Activated CD4-positive, alpha-beta T cell treated with anti-CD3 and anti-CD28 coated beads for 48 hours (primary cell): ENCODE measurements at places on chromosomes 11 and 22.

- no peak for DNase-seq
These were observed 6.9 kb downstream of the OR8B12 start for GRCh38 chr11:124536520-124536919.

- DNase-seq: no peak
These were observed 75.3 kb downstream of the MED15 start for GRCh38 chr22:20582520-20583361.

DNA sequence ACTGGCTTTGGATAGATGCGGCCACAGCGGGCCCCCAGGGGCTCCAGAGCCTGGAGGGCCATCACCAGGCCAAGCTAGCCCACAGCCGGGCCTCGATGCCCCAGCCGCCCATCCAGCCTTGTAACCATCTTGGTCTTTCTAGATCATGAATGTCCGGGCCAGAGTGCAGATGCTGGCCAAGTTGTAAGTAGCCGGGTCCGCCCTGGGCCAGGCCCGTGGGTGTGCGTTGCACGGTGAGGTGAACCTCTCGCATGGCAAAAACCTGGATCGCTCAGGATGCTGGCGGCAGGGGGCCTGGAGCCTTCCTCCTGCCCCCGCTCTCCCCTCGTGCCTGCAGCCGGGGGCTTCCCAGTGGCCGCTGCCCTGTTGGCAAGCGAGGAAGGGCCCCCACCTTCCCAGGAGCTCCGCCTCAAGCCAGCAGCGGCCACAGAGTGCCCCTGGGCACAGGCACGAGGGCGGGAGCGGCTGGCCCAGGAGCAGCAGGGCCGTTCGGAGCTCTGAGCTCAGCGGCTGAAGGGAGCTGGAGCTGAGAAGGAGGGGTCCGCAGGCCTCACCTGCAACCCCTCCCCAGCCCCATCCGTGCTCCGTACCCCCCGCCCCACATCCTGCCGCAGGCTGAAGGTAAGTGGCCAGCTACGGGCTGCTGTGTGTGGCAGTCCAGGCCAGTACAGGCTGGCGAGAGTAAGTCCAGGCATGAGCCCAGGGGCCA lies 10.9 kb upstream of the MRPL23 start:
- DNase-seq: no peak

- no peak for DNase-seq
These were observed 26.1 kb downstream of the TCIRG1 start for GRCh38 chr11:68064926-68065325.

- DNase-seq: no peak
These were observed 48.8 kb downstream of the STIM1 start for GRCh38 chr11:3904228-3904627.

DNA sequence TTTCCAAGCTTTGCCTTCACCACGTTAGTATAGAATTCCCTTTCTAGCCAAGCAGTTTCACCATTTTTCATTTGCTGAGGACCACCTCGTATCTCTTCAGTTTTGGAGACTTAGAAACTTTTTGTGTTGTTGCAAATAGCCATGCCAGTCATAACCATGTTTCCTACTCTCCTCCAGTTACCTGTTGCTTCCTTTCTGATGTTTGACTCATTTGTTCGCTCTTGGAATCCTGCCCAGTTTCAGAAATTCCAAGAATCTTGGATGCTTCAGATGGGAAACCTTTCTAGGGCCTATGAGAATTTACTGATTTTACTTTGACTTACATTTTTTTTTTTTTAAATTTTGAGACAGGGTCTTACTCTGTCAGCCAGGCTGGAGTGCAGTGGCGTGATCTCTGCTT lies 65.4 kb downstream of the PPP6R3 start:
- DNase-seq: no peak

- DNase-seq: no peak
These were observed 119.4 kb downstream of the TTC28 start for GRCh38 chr22:28560046-28560742.

GRCh38 chr11:110092515-110093406 lies at the start of gene ZC3H12C:
TSS of gene ZC3H12C (plus strand) at chr11:110093392. CDS start at chr11:110093412, 20 bp downstream.
- peak; percentile 56 for DNase-seq

- DNase-seq: no peak
These were observed 116.4 kb downstream of the CASP12 start for GRCh38 chr11:104781719-104782376.

DNA sequence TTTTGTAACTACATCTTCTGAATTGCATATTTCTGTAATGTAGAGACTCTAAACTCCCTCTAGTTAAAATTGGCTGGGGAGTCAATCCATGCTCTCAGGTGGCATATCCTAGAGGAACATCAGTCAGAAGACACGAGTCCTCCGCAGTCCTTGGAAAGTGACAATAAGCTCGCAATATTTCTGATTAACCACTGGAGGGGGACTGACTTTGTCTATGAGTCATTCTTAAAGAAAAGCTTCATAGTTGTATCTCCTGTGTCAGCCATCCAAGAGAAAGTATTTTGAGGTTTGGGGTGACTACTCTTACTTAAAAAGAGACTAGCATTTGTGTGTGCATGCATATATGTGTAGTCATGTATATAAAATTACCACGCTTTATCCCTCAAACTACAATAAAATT lies 60.2 kb downstream of the SLN start:
- no peak for DNase-seq

- DNase-seq: no peak
These were observed 1508.9 kb downstream of the BRD1 start for GRCh38 chr22:48318575-48319320.

DNA sequence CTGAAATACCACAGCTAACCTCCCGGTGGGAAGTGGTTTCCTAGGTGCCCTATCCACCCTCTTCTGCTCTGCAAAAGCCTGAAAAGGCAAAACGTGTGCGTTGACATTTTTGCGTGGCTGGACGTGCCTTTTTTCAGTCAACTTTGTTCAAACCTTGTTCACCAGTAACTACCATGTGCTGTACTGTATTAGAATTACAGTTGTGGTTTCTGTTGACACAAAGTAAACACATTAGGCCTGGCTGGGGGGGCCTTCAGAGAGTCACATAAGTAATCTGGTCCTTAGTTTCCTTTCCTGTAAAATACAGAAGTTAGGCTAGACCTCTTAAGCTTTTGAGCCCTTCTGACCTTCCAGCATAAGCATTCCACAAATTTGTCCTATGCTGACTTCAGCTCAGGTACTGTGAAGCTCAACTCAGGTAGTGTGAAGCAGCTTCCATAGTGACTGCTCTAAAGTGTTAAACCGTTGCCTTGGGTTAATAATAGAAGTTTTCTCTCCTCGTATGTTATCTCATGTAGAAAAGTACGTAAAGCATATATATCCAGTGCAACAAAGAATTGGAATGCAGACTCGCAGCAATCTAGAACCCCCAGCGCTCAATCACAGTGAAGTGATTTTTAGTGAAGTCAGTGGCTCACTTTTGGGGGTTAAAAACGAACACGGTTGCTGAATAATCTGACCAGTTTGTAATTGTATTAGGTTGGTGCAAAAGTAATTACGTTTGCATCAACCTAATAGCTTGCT lies 1.8 kb downstream of the EWSR1 start:
- DNase-seq: no peak
